Esophagus muscularis mucosa (tissue), 4 donors: ENCODE measurements at places on chromosomes 6 and 20. TPM values are rescaled to one million over a fixed set of nuclear protein-coding genes. Genes with fewer than 3 reads are reported as not detected.
A peak's percentile ranks its signal among the peaks of the same experiment; 100 is the strongest.

DNA sequence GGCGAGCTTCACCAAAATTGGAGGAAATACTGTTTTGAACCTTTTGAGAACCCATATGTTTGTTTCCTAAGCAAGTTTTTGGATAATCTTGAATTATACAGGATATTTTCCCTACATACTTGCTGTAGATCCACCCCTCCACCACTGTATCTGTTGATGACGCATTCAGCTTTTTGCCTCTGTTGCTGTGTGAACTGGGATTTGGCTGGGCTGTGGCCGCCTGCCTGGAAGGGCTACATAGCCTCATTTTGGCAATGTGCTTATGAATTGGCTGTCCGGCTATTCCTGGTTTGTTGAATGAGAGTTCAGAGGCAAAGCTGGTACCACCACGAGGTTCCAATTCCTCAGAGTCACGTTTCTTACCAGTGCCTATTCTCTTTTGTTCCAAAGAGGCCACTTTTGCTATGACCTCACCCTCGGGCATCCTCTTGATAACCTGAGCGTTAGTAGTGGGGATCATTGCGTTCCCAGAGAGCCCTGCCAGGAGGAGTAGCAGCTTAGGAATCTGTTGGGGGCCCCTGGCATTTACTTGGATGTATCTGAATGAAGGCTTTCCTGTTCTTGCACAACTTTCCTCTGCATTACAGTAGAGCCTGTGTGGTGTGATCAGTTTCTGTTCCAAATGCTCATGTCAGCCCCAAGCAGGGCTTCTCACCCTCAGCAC is 6.4 kb downstream of the FAM83D start:
- peak; percentile 92 for DNase-seq

GRCh38 chr6:39669973-39670342 is 55.2 kb downstream of the KIF6 start:
- DNase-seq, result no peak

GRCh38 chr20:48686238-48687116 is 141.3 kb downstream of the PREX1 start:
- no peak for DNase-seq

- DNase-seq, result no peak
Measured at GRCh38 chr6:85676086-85676729, 33.5 kb upstream of the SYNCRIP start.

DNA sequence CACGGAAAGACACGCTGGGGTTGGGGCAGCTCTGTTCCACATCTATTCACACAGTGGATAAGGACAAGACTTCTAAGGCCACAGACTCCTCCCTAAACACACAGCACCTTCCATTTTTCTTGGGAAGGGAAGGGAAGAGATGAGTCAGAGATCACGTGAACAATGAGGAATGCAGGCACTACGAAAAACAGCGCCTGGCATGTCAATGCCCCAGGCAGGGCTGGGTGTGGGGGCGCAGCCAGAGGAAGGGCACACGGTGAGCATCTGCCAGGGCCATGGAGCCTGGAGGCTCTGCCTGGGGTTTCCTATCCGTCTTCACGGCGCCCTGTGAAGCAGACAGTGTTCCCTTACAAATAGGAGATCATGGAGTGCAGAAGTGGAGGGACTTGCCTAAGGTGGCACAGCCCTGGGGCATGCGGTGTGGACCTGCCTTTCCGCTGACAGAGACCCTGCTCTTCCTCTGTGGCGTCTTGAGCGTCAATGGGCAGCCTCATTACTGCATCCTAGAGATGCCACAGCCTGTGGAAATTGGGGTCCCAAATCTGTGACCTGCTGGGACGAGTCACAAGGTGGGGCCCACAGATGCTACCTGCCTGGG is 15.4 kb downstream of the UNC93A start:
- DNase-seq, result no peak

DNA sequence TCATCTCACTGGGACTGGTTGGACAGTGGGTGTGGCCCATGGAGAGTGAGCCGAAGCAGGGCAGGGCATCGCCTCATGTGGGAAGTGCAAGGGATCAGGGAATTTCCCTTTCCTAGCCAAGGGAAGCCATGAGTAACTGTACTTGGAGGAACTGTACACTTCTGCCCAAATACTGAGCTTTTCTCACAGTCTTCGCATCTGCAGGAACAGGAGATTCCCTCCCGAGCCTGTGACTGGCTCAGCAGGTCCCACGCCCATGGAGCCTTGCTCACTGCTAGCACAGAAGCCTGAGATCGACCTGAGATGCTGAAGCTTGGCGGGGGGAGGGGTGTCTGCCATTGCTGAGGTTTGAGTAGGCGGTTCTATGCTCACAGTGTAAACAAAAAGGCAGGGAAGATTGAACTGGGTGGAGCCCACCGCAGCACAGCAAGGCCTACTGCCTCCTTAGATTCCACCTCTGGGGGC is 10.4 kb upstream of the CALHM5 start:
- DNase-seq, result no peak

- DNase-seq, result no peak
Measured at GRCh38 chr6:159959165-159959975, 9.5 kb upstream of the IGF2R start.

SLC17A2 gene
- not detected for total RNA-seq

OXT gene
- total RNA-seq, result not detected

SLC2A4RG gene
- total RNA-seq, result 48.0 TPM

DNA sequence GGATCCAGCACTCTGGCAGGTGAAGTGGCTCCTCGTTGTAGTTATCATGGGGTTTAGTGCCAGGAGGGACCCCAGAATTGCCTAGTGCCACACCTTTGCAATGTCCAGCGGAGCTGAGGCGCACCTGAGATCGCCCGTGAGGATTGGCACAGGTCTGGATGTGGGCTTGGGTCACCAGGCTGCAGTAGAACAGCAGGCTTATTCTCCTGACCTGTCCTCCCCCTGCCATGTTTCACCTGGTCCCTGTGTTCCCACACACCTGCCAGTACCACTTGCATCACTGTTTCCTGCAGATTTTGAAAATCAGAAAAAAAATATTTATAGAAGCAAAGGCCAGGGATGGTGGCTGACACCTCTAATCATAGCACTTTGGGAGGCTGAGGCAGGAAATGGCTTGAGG is 16.7 kb downstream of the ENTPD6 start:
- no peak for DNase-seq
